ENCODE measurements at places on chromosomes 2 and 18.

DNA sequence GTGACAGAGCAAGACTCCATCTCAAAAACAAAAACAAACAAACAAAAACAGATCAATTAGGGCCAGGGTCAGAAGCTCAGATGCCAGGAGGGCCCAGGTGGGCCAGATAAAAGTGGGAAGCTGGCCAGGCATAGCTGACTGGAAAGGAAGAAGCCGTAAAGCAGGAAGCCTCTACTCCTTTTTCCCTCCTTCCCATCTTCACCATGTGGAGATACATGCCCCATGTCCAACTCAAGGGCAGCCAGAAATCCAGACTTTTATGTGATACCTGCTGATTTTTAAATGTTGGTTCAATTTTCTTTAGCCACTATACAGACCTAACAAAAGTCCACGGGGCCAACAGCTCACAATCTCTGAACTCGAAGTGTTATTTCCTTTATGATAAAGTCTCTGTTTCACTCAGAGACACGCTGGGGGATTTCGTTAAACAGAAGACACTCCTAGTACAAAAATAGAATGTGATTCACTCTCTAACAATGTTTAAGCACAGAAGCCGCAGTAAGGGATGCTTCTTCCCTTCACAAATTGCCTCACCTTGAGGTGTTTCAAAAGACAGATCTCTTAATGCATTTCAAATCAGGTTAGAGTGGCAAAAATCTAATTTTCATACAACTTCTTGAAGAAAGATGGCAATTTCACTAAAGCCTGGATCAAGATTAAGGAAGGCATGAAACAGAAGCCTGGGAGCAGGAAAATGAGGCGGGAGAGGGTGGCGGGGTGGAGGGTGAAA lies 14.0 kb downstream of the TMEM247 start:
- DNase-seq = no peak

- no peak for DNase-seq
These were observed 24.8 kb downstream of the NCK2 start for GRCh38 chr2:105769504-105769903.

GRCh38 chr2:128780434-128781080 lies 461.9 kb upstream of the HS6ST1 start:
- DNase-seq = no peak

GRCh38 chr18:80086281-80086680 lies 22.8 kb upstream of the ADNP2 start:
- no peak for DNase-seq

DNA sequence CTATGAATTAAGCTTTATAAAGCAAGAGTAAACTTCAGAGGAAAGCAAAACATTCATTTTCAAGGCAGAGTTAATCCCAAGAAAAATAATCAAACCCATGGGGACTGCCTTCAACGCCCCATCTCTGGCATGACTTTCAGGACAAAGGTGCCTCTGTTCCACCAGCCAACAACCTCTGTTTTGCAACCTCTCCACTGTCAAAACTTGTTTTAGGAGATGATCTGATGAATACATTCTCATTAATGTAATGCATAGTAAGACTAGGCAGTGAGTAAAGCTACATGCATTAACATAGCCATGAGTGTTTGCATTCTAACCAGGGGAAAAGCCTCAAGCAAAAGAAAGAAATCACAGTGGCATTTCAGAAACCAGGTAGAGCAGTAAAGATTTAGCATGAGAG lies 357.0 kb downstream of the FBXO15 start:
- no peak for DNase-seq

GRCh38 chr2:39380525-39381150 lies 56.4 kb downstream of the MAP4K3 start:
- no peak for DNase-seq

DNA sequence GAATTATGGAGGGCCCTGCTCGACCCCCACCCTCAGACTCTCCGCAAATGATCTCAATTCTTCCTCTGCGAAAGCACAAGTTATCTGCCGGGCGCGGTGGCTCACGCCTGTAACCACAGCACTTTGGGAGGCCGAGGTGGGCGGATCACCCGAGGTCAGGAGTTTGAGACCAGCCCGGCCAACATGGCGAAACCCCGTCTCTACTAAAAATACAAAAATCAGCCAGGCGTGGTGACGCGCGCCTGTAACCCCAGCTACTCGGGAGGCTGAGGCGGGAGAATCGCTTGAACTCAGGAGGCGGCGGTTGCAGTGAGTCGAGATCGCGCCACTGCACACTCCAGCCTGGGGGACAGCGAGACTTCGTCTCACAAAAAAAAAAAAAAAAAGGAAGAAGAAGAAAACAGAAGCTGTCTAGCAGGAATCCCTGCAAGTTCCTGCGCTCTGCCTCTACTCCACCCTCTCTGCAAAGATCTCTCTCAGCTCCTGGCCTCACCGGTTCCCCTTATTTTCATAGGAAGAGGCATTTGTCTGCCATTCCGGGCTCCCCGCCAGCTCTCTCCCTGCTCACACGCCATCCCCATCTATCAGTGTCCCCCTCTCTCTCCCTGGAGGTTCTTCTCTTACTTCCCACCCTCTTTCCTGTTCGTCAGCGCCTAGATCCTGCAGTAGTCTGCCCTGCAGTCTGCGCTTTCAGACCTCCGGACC lies 13.5 kb upstream of the COLEC12 start:
- DNase-seq = no peak
